Stimulated activated CD8-positive, alpha-beta memory T cell treated with anti-CD3 and anti-CD28 coated beads, Interleukin-7, amount 100 ng/mL, for 24 hours (primary cell): ENCODE measurements at places on chromosomes 6 and 20.

- DNase-seq = no peak
Observed at GRCh38 chr20:34626992-34627391, 49.9 kb downstream of the PIGU start.

DNA sequence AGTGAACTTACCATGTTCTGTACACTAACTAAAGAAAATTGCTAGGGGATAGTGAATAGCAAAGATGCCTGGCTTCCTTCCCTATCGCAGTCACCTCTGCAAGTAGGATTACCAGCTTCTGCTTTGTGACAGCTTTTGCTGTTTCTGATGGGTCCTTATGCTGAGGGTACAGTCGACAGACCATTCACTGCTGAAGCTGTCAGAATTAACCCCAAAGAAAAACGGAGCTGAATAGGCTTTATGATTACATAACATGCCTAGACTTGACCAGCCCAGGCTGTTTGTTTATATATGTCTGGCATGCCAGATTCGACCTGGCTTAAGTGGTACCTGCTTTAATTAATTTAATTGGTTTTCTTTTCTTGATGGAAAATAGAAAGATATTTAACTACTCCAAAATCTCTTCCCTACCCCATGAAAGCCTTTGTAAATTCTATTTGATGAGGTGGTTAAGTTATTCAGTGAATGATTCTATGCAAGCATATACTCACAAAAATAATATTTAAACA is 21.7 kb upstream of the PRELID3B start:
- no peak for DNase-seq

GRCh38 chr6:53913286-53913685 is 118.5 kb downstream of the LRRC1 start:
- DNase-seq = no peak

DNA sequence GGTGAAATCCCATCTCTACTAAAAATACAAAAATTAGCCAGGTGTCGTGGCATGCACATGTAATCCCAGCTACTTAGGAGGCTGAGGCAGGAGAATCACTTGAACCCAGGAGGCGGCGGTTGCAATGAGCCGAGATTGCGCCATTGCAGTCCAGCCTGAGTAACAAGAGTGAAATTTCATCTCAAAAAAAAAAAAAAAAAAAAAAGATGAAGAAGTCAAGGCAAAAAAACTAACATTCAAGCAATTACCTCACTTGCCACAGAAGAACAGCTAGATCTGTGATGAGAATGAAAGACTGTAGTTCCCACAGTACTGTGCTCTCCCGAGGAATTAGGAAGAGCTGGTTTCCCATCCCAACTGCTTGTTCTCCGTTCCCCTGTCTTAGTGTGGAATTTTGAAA is 144.7 kb upstream of the ECI2 start:
- DNase-seq = no peak

DNA sequence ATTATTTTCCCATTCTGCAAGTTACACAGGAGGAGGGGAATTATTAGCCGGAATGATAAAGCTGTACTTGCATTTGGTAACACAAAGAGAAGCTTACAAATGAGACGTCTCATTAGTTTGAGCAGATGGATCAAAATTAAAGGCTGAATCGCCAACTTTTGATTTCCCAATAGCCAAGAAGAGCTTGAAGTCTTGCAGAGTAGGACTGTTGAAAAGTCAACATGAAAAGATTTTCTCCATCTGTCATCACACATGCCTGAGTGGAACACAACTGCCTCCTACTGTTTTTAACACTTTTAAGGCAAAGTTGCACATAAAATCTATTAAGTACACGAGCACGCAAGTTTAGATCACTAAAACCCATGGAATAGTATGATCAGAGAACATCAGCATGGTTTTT is 176.2 kb downstream of the ASCC3 start:
- DNase-seq = no peak

- no peak for DNase-seq
Observed at GRCh38 chr6:158053377-158054313, 72.0 kb downstream of the SYNJ2 start.

- DNase-seq = no peak
Observed at GRCh38 chr6:106630366-106630765, 988 bp downstream of the QRSL1 start.

DNA sequence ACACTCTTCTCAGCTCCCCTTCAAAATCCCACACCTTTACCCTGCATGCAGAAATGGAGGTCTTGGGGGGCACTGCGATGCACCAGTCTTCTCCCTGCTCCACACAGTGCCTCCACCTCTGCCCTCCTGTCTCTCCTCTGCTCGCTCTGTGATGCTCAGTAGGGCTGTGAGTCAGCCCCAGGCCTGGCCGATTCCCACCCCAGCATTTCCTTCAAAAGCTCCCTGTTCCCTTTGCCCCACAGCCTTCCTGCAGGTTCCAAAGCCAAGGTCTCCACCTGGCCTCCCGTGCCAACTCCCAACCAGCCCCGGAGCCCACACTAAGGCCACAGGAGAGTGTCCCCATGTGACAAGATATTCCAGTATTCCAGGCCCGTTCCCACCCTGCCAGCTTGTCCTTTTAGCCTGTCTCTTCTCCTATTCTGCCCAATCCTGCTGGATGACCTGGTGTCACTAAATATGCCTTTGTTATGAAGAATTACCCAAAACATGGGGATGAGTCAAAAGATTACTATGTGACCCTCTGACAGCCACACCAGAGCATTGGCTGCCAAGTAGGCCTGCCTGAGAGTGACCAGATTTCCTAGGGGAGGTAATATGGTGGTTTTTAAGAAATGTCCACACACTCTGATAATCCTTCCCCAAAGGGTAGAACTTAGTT is 118.9 kb upstream of the NXT1 start:
- DNase-seq = no peak

DNA sequence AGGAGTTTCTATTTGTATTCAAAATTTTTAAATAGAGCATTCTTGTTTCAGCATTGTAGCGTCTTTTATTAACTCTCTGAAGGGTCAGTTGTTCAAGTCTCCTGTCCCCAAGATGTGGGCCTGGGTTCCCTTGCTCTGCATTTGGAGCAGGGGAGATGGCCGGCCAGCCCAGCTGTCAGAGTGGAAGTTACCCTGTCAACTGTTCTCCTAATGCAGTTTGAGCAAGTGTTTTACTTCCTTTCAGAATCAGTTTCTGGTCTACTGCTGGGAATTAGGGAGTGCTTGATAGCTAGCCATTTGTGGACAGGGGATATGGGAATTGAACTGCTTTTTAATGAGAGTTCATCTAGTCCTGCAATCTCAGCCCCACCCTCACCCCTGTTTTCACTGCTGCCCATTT is 116.6 kb downstream of the QKI start:
- no peak for DNase-seq

DNA sequence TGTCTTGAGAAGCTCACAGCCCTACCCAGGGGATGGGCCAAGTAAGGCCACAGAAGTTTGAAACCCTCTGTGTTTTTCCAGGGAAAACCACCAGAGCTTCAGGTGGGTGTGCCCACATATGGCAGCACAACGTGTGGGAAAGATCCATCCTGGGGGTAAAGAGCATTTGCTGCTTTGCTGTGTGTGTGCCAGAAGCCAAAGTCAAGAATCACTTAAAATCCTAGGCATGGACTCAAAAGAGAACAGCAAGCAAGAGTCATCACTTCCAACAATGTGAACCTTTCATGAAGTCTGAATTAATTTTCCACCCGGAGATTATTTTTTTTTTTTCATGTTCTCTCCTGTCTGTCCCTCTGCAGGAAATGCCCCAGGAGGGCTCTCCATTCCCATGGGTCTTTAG is 308.2 kb upstream of the SGK1 start:
- DNase-seq = no peak

- no peak for DNase-seq
Observed at GRCh38 chr20:54510541-54511129, 35.2 kb downstream of the DOK5 start.

- no peak for DNase-seq
Observed at GRCh38 chr20:16054985-16055384, 518.3 kb downstream of the KIF16B start.

GRCh38 chr6:116941727-116942126 is 64.7 kb downstream of the RFX6 start:
- no peak for DNase-seq

DNA sequence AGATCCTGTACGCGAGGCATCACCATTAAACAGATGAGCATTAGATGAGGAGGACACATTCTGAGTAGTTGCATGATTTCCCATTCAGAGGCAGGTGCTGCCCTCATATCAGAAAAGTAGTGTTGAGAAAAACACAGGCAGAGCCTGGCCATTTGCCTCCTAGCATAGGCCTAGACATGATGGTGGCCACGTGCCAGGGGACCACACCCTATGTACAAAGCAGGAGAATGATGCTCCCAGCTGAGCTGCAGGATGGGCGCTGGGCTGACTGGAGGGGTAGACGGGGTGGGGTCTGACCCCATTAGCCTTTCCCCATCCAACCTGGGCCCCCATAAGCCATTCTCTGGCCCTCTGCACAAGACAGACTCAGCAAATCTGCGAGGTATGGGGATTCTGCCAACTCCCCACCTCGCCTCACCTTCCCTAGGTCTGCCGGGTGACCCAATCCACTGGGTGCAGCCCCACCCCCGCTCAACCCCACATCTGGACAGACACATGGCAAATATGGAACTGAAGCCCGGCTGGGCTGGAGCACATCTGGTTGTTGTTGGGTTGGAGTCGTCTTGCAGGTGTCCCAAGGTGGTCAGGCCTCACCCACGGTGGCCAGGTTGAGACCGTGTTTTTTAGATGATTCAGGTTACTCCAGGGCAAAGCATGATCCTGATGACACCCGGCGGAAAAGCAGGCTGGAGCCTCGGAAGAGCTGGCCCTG is 13.9 kb downstream of the PI16 start:
- no peak for DNase-seq

- DNase-seq = no peak
Observed at GRCh38 chr6:12243169-12243568, 47.0 kb upstream of the EDN1 start.

- DNase-seq = no peak
Observed at GRCh38 chr6:22613695-22614094, 44.3 kb downstream of the HDGFL1 start.

DNA sequence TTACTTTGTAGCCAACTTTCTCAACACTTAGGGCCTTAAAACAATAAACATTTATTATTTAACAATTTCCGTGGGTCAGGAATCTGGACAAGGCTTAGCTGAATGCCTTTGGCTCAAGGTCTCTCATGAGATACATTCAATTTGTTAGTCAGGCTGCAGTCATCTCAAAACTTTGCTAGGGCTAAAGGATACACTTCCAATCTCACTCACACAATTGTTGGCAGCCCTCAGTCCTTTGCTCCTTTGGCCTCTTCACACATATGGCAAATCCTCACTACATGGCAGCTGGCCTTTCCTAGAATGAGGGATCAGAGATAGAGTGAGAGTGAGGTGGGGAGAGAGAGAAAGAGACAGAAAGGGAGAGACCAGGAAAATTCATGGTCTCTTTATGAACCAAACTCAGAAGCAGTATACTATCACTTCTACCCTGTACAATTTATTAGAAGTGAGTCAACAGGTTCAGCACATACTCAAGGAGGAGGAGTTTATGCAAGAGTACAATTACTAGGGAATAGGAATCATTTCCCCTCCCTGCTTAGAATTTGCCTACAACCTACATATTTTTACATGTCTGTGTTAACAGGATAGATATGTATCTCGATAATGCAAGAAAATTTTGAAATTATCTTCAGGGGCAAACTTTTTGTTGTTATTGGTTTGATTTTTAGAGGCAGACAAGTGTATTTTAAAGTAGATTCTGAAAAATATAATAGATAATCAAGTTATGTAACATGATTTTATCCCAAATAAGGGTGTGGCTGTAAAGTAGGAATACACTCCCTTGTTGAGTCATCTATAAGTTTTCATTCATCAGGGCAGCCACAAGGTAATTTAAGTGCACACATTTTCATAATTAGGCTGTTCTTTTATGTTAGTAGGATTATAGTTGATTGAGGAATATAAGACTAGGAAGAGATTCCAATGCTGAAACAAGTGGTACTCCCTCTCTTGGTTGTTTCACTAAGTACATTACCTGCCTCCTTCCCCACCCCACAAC is 85.9 kb upstream of the HMGCLL1 start:
- DNase-seq = no peak

DNA sequence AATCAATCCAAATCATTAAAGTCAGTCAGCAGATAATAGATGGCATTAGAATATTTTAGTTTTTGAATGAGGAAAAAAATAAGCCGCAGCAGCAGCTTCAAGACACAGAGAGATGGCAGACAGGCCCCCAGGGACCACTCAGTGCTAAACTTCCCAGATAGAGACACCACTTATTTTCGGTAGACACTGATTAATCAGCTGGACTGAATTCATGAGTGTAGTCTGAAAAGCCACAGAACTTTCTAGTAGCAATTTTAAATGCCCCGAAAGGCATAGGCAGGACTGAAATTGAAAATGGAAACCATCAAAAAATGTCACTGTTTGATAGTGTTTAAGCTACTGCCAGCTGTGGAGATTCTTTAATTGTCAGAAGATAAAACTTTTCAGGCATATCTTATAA is 3.1 kb upstream of the CLDN20 start:
- no peak for DNase-seq

GRCh38 chr20:13464702-13465101 is 174.0 kb downstream of the TASP1 start:
- no peak for DNase-seq

GRCh38 chr20:24459733-24460132 is 9.7 kb upstream of the SYNDIG1 start:
- DNase-seq = no peak

DNA sequence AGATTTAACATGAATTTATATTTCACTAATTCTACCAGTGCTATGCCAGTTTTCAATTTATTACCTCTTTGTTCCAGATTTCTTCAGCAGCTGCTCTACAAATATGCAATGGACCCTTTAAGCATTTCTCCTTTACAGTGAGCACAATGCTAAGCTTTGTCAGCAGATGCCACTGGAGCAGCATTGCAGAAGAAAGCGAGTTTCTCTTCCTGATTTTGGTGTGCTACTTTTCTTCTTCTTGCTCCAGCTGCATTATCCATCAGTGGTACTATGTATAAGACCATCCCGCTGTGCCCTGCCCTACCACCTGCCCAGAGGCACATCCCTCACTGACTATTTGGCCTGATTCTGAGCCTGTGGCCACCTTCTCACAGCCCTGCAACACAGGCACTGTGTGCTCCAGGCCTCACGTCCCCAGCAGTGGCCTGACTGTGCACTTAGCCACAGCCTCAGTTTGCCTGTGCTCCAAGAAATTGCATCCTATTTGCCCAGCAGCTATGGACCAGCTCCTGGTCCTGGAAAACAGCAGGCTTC is 84.1 kb downstream of the TNFAIP3 start:
- no peak for DNase-seq

DNA sequence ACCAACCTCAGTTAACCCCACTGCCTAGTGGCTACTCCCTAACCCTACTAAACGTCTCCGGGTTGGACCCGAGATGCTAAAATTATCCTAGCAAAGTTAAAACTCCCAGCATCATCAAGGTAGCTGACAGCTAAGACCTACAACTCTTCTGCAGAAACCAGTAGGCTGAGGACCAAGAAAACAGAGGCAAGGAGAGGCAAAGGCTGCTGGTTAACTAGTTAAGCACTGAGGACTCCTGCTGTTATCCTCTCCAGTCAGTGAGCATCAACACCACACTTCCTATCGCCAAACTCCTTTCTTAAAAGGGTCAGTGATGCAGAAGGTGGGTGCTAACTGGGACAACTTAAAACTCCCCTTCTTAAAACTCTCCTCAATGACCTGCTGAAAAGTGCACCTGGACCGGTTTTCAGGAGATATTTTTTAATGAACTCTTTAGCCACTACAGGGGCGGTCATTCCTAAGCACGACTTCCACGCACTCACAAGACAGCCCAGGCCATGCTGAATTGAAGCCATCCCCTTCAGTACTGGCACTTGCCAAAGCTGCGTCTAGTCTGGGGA is 1.7 kb downstream of the TRERF1 start:
- DNase-seq = no peak
